ENCODE measurements at places on chromosomes 6 and 20.

DNA sequence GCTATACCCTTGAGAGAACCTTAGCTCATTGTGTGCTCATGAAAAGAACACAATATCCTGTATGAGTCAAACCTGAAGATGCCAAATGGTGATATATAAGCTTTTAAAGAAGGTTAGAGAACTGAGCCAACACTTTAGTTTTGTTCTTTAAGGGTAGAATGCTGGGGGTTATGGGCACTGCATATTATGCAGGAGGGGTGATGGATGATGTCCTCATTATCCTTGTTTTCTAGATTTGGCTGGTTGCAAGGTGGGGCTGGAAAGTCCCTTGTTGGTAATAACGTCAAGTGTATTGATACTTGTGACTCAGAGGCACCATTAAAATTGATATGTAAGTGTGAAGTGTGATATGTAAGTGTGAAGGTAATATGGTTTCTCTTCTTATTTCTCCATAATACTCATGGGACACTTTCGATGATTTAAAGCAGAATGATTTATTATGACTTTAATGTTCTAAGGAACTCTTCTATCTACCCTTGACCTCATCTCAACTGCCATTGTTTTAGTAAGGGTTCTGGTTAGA, 113.7 kb upstream of the DTNBP1 start:
- DNase-seq: no peak

DNA sequence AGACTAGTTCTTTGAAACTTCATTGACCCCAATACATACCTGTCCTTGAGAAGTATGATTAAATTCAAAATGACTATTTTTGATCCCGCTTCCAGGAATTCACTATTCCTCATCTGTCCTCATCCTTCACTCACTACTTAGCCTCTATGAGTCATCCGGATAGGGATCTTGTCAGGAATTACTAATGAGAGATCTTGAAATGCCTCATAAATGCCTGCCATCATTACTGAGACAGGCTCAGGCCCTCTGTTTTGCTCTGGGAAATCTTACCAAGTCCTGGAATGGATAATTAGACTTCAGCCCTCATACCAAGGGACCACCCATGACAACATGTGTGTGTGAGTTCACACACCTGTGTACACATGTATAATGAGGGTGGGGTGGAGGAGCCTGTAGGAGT, 2.8 kb upstream of the CYP24A1 start:
- DNase-seq: no peak

- DNase-seq: no peak
Observed at GRCh38 chr20:59414936-59415623, 114.7 kb downstream of the EDN3 start.

- no peak for DNase-seq
Observed at GRCh38 chr20:23228912-23229311, 121.7 kb upstream of the NXT1 start.

- DNase-seq: no peak
Observed at GRCh38 chr6:145749632-145750031, 14.3 kb upstream of the EPM2A start.

- no peak for DNase-seq
Observed at GRCh38 chr20:16624106-16624505, 50.9 kb upstream of the KIF16B start.

GRCh38 chr20:51004781-51005180, 18.1 kb downstream of the KCNG1 start:
- DNase-seq: no peak

GRCh38 chr6:37483917-37484785, 15.5 kb downstream of the CCDC167 start:
- DNase-seq: peak; percentile 90

GRCh38 chr6:167951781-167952511, 45.5 kb upstream of the KIF25 start:
- no peak for DNase-seq

DNA sequence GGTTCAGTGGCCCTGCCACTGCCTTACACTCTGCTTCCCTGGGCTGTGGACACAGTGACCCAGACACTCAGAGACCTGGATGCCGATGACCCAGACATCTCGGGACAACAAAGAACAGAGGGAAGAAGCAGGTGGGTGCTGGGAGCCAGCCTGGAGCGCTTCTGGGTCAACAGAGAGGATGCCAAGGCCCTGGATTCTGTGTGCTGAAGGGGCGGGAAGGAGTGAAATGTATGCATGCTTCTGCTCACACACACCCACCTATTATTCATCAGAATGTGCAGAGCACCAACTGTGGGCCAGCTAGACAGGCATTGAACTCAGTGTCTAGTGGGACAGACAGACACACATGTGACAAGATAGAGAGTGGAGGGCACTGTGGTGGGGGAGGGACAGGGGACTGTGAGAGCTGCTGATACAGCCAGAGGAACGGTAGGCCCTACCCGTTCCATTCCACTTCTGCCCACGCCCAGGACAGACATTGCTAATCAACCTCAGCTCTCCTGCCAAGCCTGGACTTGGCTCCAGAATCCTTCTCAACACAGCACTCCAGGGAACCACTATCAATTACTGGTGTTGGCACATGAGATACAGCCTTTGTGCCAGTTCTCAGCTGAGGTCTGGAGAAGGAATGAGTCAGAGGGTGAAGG, 20.2 kb downstream of the KCNK15 start:
- no peak for DNase-seq

- no peak for DNase-seq
Observed at GRCh38 chr6:166514196-166514595, 72.3 kb downstream of the RAMACL start.

DNA sequence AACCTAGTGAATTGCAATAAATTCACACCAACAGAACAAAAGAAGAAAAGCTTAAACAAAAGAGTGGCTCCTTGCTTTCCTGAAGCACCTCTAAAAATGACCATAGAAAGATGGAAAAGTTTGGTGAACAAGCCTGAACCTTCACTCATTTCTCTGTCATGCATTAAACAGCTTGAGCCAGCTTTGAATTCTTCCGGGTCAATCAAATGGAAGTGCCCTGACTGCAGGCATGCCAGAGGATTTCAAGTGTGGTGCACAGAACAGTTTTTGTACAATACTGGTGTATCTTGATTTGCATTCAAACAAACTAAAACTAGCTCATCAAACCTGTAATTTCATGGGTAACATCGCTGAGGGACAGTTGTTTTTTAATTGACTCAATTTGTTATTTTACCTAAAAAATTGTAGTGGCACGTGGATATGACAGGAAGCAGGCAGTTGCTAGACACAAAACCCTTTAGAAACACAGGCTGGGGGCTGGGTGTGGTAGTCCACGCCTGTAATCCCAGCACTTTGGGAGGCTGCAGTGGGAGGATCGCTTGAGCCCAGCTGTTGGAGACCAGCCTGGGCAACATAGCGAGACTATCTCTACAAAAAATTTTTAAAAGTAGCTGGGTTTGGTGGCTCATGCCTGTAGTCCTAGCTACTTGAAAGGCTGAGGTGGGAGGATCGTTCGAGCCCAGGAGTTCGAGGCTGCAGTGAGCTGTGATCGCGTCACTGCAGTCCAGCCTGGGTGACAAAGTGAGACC, 9.1 kb downstream of the CASS4 start:
- DNase-seq: no peak

DNA sequence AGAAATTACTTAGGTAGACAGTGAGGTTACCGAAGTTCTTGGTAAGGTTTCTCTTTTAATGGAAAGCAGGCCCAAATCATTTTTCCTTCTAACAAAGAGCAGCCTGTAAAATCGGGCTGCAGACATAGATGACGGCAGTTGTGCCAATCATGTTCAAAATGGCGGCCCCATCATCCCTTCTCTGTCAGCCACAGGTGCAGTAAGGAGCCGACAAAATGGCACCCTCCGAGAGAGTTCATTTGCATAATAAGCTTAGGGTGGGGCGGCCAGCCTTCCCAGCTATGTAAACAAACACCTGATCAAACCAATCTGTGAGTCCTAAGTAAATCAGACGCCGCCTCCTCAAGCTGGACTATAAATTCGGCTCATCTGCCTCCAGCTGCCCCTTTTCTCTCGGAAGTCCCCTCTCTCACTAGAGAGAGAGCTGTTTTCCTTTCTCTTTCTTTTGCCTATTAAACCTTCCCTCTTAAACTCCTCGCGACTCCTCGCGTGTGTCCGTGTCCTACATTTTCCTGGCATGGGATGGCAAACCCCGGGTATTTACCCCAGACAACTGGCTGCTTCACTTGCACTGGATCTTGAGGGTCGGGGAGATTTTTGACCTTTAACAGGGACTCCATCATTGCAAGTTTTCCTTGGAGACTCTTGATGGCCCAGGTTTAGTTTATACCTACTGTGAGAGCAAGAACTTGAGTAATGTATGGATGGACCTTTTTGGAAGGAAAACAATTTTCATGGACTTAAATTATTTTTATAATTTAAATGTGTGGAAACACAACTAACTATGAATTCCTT, 8.9 kb upstream of the DDR1 start:
- DNase-seq: no peak

DNA sequence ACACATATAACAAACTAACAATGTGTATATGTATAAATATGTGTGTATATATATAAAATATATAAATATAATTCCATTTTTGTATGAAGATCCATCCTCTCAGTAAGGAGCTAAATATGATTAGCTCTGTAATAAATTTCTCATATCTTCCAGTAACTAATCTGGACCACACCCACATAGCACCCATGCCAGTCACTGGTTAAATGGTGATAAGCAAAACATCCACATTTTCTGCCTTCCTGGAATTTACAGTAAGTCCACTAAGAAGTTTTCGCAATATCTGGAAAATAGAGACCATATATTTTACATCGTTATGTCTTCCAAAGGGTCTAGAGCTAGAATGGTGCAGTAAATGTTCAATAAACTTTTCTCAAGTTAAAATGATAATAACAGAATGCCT, 151.5 kb upstream of the STMND1 start:
- DNase-seq: no peak

GRCh38 chr20:53801609-53802370, 208.2 kb upstream of the ZNF217 start:
- DNase-seq: no peak

DNA sequence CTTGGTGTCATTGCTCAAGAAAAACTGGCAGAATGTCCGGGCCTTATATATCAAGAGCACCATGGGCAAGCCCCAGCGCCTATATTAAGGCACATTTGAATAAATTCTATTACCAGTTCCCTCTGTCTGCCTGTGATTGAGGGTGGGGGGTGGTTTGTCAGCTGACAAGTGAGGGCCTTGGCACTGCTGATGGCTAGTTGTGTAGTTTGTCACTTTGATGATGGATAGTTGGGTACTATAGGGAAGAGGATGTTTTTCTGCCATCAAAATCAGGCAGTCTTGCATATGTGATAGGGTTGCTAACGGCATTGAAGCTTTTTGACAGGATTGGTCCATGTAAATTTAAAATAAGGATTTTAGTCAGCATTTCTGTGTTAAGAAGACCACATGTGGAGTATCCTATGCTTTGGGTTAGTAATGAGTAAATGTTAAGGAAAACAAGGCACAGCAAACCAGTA, 2.5 kb downstream of the RPL10A start:
- DNase-seq: no peak

DNA sequence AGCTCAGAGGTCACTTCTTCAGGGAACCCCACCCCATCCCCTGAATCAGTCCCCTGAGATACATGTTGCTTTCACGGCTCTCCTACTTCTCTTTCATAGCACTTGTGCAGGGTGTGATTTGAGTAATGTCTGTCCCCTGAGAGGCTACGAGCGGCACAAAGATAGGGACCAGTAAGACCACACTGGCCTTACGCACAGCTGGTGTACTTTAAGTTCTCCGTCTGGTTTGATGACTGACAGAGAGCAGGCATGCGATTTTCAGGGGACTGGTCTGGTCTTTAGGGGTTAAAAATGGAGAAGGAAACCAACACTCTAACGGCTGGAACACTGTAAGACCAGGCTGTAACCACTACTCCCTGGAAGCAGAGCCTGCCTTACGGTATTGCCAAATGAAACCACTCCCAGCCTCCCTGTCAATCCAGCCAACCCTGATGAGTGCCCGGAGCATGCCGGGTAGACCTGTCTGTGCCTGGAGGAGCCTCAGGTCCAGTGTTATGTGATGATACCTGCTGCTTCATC, 47.1 kb downstream of the ELMO2 start:
- DNase-seq: no peak

DNA sequence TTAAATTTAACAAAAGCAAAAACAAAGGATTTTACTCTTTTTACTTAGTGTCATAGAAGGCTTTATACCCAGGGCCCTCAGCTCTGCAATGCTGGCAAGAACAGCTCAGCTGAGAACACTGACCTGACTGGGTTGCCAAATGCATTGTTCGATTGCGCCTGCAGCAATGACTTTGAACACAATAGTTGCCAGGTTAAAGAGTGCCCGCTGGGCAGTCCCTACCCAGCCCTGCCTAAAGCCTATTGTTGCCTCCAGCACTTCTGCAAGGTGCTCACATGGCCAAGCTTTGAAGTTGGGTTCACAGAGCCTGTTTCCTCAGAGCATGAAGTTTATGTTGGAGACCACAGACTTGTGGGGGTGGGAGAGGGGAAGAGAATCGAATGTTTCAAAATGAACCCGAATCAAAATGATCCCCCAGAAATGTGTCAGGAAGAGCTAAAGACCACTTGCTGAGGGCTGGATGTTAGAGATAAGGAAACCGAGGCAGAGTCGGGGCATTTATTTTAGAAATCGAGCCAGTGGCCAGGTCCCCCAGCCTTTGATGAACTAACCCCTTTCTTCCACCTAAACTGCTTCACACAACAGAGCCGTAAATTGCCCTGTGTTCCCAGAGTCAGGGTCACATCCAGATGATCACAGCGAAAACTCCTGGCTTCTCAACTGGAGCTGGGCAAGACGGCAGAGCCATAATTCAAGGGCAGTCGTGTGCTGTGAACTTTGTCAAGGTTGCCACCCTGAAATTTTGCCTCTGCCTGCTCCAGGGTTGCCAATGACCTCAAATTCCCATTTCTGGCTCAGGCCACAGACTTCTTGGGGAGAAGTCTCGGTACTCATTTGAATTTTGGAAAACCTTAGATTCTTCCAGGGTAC, 55.0 kb downstream of the FOXA2 start:
- DNase-seq: no peak

DNA sequence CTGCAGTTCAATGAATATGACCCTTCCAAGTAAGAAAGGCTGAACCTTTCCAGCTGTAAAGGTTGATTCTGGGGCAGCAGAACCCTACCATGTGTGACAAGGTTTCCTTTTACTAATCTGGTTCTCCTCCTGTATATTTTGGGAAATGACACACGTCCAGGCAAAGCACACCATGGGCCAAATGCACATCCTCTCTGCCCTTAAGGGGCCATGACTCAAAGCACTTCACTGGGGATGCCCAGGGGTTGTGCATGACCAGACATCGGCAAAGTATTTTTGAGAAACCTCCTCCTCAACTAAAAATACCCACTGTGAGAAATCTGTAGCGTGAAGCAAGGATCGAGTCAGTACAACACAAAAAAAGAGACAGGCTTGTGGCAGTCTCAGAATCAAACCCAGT, 174.7 kb downstream of the BACH2 start:
- DNase-seq: no peak

GRCh38 chr20:63093966-63094766, 87.4 kb upstream of the BHLHE23 start:
- DNase-seq: peak; percentile 11

GRCh38 chr6:134026597-134026996, 25.8 kb downstream of the SLC2A12 start:
- DNase-seq: no peak

- DNase-seq: no peak
Observed at GRCh38 chr20:12886618-12887363, 122.0 kb upstream of the SPTLC3 start.

GRCh38 chr6:54719131-54719530, 127.4 kb upstream of the FAM83B start:
- no peak for DNase-seq

- DNase-seq: peak; percentile 48
Observed at GRCh38 chr6:157184202-157185015, 138.9 kb downstream of the TMEM242 start.

GRCh38 chr6:97150932-97151331, 132.1 kb downstream of the MMS22L start:
- no peak for DNase-seq
